ENCODE measurements at places on chromosomes 2 and 18.

DNA sequence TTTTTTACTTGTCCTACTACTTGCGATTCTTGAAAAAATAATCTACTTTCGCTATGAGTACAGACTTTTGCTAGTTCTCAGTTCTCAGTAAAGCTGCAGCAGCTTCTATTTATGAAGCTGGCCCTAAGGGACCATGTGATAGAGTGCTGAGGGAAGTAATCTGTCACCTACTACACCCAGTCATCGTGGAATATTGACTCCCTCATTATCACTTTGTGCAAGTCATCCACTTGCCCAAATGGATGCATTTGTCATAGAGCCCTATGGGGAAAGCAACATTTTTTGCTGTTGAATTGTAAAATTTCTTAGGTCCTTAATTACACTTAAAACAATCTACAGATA, 1919.8 kb downstream of the SUCLG1 start:
- DNase-seq: no peak

DNA sequence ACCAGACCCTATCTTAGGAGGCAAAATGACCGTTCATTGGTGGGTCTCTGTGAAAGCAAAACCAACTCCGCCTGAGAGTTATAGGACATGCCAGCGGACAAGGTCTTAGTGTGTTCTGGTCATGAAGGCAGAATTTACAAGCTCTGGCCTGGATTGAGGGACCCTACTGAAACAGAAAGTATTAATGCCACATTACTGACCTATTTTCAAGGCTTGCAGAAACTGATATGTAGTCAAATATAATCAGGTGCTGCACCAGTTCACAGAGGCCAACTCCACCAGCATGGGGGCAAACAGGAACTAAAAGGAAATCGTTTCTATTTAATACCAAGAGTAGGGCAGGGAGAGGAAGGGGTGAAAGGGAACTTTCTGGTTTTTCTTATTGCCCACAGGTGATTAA, 19.7 kb downstream of the TYMS start:
- no peak for DNase-seq

GRCh38 chr2:175135862-175136261, 32.1 kb downstream of the ATF2 start:
- DNase-seq: no peak

DNA sequence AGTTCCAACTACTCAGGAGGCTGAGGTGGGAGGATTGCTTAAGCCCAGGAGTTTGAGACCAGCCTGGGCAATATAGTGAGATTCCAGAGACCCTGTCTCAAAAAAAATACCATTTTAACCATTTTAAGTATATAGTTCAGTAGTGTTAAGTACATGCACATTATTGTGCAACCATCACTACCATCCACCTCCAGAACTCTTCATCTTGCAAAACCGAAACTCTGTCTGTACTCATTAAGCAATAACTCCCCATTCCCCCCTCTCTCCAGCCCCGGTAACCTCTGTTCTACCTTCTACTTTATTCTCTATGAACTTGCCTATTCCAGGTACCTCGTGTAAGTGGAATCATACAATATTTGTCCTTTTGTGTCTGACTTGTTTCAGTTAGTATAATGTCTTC, 86.4 kb downstream of the GFPT1 start:
- no peak for DNase-seq

GRCh38 chr2:55163941-55164390, 68.1 kb downstream of the CLHC1 start:
- DNase-seq: no peak

DNA sequence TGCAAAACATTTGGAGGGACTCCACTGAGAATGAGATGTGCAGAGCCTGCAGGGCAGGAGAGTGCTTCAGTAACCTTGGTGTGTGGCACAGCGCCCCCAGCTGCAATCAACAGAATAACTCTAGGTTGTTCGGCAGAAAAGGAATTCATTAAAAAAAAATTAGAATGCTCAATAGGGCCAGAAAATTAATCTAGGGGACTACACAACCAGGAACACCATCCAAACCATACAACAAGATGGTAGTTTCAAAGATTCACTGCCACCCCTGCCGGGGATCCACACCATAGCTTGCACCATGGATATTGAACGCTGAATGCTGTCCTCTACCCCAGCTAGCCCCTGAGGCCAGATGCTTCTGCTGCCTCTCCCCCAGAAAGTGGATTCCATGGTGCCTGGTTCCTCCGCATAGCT, 50.1 kb downstream of the THUMPD2 start:
- DNase-seq: no peak

DNA sequence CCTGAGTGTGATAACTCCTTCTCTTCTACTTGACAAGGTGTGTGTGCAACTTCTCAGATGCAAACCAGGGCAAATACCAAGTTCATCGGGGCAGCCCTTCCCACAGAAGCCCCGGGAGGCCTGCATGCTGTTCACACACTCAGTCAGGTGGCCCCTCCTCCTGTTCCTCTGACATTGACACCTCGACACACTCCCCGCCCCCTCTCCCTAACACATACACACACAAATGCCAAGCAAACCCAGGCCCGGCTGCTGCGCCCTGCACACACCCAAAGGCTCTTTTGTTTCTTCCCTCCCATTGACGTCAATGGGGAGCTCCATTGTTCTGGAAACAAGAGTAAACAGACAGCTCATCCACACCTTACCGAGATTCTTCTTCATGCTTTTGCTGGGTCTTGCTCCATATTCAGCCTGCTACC, 1.7 kb upstream of the PER2 start:
- no peak for DNase-seq

- DNase-seq: no peak
Observed at GRCh38 chr2:20281876-20282275, 56.9 kb upstream of the SDC1 start.

- no peak for DNase-seq
Observed at GRCh38 chr18:78721238-78721875, 258.3 kb upstream of the SALL3 start.

- no peak for DNase-seq
Observed at GRCh38 chr2:175203621-175204496, 22.3 kb upstream of the ATP5MC3 start.

DNA sequence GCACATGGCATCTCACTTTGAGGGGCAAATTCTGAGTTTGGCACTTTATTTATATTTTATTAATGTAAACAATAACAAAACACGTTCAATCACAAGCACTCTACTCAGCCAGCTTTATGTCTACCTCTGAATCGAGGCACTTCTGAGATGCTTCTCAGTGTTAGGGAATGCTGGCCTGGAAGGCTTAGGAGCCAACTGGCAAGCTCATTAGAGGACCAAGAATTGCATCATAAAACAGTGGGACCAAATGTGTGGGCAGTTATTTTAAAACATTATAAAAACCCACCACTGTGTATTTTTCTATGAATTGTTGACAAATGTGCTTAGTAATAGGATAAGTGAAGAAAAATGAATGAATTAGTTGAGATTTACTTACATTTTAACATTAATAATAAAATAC, 46.8 kb upstream of the SMIM21 start:
- DNase-seq: no peak

GRCh38 chr2:36479406-36479805, 118.6 kb downstream of the FEZ2 start:
- DNase-seq: no peak

- DNase-seq: no peak
Observed at GRCh38 chr2:209690029-209690754, 81.4 kb upstream of the UNC80 start.

DNA sequence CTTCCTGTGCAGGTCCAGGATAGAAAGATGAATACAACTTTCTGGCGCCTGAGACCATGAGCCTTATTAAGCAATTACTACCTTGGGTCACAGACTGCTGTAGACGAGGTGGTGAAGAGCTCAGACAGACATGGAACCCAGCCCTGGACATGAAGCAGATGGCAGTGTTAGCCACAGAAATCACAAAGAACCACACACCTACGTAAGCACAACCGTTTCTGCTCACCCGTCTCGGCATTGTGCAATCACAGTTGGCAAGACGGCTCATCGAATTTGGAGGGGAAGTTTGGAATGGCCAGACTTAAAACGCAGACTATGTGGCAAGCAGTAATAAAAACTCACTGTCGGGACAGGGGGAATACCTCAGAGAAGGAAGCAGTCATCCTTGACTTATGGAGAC, 24.3 kb upstream of the ASPRV1 start:
- no peak for DNase-seq

DNA sequence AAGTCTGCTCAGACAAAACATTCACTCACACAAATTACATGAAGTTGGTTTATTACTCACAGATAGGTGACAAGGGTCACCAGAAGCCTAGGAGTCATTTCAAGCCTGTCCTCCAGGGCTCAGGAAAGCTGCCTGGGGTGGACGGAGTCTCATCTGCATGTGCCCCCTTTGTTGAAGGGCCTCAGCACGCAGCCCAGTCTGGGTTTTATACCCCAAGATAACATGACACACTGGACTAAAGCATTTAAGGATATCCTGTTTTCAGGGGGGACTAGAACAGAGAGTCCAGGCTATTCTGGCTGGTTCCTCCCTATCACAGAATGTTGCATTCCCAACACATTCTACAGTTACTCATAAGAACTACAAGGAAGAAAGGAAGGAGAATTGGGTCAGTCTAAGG, 164.7 kb downstream of the MREG start:
- DNase-seq: no peak

DNA sequence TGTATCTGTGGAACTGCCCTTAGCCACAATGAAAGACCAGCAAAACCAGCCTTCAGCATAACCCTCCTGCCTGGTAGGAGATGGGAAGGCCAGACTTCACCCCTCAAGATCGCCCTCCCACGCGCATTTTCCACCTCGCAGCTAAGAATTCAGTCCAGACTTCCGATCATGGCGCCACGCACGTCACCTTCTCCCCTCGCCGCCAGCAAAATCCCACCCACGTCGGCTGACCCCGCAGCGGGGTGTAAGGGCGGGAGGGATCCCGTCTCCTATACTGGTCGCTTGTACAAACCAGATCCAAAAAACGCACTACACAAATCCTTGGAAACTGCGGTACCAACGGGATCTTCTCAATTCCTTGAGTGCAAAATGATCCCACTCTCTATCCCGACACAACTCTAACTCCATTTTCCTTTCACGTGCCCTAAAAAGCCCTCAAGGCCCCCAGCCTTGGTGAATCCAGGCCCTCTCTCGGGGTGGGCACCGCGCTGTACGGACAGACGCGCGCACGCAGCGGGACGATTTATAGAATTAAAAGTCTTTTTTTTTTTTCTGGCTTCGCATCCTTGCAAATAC, 1.0 kb upstream of the BMPR2 start:
- no peak for DNase-seq

DNA sequence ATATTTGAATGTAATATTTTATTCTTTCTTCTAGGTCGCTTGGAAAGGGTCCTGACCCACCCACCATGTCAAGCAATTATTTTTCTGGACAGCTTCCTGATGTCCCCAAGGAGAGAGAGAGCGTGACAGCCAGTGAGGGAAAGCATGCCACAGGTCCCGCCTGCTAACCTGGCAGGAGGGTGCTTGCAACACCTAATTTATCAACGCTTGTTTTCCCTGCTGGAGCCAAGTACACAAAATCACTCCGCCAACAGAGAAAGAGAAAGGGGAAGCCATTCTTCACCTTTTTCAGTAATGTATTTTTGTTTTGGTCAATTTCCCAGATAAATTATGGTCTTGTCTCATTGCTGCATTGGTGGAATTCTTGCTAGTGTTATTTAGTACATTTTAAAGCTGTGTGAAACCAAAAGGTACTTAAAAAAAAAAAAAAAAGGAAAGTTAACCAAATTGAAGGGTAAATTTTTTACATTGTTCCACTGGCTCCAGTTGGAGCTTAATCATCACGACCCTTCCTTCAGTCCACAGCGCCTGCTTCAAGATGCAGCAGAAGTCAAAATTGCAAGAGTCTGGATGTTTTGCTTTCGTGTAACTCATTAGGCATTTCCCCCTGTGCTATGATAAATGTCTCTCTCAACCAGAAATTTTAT, 88.5 kb upstream of the COPS8 start:
- DNase-seq: no peak

DNA sequence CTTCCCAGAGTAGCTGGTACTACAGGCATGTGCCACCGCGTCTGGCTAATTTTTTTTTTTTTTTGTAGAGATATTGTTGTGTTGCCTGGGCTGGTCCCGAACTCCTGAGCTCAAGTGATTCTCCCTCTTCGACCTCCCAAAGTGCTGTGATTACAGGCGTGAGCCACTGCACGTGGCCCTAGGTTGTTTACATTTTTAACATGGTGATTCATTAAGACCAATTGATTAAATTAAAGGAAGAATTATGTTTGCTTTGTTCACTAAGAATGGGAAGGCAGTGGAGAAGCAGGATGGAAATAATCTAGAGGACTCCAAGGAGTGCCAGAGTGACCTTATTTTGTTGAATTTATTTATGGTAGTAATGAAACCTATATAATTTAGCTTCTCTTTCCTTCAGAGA, 7.5 kb downstream of the LCLAT1 start:
- DNase-seq: no peak

DNA sequence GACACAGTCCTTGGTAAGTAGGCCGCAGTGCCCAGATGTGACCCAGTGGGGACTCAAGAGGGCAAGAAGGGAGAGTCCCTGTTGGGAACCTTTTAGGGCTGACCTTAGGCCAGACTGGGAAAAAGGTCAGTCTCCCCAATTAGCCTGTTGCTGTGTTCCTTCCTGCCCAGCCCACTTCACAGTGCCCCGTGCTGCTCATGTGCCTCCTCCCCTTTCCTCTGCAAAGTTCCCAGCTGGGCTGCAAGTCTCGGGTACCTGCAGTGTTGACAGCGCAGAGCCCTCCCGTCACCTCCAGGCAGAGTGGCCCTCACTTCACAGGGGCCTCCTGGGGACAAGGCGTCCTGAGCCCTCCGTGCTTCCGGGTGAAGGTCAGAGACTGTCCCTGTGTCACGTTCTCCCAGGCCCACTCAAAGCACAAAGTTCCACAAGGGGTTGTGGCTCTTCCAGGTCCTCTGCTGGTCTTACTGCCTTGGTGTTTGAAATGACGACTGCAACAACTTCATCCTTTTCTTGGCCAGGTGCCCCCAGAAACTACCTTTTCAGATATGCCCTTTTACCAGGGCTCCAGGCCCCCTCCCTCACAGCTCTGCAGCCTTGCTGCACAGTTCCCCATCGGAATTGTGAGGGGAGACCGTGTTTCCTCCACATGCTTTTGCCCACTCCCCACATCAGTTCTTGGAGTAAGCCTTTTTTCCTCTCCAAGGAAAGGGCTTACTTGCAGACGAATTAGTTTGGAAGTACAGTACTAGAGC, 225.8 kb downstream of the ALPK2 start:
- no peak for DNase-seq

GRCh38 chr2:54964816-54965215, 85.4 kb downstream of the RTN4 start:
- DNase-seq: no peak

- no peak for DNase-seq
Observed at GRCh38 chr2:81078631-81079030, 774.1 kb upstream of the LRRTM1 start.

DNA sequence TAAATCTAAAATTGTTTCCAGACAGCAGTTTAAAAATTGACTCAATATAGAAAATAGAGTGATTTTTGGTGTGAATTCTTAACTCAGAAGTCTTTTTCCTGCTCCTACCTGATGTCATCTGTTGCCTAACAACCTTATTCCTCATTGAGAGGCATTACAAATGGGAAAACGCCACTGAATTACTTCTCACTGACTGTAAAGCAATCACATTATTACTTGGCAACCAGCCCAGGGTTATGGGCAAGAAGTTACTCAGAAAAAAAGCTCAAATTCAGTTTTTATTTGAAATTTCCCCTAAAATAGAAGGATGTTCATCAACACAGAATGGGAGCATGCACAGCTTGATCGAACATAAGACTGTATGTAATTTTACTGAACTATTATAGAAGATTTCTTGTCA, 201.8 kb upstream of the GULP1 start:
- no peak for DNase-seq
